ENCODE measurements at places on chromosomes 5 and 9.

GRCh38 chr5:132100672-132101261, 27.2 kb downstream of the CSF2 start:
- DNase-seq, result peak; percentile 42

DNA sequence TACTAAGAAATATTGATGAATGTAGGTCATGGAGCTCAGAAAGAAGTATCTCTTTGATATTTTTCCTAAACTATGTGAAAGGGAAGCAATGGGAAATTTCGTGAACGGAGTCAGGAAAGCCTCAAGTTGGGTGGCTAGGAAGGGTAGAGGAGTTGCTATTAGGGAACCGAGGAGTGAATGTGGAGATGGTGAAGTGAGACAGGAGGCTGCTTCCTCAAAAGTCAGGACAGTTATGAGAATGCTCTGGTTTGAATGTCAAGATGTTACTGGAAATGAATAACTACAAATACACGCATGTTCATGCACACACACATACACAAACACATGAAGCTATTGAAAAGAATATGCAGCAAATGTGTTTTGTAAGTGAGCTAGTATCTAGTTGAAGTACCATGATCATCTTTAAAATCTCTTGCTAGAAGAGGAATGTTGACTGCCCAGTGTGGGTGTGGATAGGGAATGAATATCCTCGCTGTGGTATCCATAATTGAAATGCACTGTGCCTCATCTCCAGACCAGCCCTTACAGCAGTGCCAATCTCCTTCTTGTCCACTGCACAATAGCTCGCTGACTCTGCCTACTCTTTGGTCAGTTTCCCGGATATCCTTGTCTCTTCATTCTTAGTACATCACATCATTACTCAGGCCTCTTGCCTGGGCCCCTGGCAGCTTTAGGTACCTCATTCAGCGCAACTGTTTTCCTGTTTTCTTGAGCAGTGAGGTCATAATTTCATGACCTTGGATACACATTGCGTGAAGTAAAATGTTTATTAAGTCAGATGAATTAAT, 21.9 kb upstream of the PDCD1LG2 start:
- DNase-seq, result no peak

GRCh38 chr5:1135696-1136525, 24.0 kb upstream of the SLC12A7 start:
- no peak for DNase-seq

- DNase-seq, result no peak
Measured at GRCh38 chr9:99948896-99949295, 42.4 kb downstream of the STX17 start.

DNA sequence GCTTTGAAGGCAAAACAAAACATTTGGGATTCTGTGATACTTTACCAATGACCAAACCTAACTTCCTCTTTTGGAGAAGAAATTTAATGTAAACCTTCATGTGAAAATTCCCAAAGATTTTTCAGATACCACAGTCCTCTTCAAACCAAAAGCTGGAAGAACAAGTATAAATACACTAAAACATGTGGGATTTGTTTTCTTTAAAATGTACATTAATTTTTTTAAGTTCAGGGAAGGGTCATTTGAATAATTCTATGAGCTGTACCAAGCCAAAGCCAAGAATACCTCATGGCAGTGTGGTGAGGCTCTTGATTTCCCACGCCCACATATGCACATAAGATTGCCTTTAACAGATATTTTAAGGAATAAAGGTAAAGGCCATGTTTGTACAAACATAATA, 28.4 kb upstream of the ITGA1 start:
- DNase-seq, result no peak

GRCh38 chr5:65508978-65509377, 27.3 kb upstream of the ADAMTS6 start:
- DNase-seq, result no peak
